Kidney epithelial cell (primary cell): ENCODE measurements at places on chromosomes 5 and 9.

DNA sequence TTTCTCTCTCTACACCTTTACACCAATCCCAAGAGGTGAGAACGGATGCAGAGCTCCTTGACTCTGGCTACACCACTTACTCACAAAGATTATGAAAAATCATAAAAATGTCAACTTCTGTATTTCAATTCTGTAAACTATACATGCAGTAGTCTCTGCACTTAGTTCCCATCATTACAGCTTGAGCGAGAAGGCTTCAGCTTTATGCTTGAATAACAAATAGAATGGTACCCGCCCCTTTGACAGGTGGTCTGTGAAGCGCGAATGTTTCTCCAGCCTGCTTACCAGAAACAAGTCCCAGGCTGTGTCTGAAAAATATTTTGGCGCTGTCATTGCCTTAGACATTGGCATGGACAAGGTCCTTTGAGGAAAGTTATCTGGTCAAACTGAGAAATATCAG is 562.4 kb upstream of the CLINT1 start:
- no peak for DNase-seq

DNA sequence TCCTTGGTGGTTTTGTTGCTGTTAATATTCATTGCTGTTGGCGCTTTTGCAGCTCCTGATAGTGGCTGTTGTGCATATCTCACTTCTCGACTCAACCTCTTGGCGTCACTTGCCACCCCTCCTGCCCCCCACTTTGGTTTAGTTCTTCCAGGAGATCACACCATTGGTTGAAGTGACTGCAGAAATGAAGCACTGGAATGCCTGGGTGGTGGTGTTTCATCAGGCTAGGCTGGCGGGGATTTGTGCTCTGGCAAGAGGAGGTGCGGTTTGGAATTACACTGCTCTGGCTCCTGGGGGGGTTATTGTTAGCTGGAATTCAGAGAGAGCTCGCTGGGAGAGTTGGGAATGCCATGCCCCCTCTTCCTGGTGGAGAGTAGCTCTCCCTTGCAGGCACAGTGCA is 11.5 kb downstream of the PRRC2B start:
- no peak for DNase-seq

DNA sequence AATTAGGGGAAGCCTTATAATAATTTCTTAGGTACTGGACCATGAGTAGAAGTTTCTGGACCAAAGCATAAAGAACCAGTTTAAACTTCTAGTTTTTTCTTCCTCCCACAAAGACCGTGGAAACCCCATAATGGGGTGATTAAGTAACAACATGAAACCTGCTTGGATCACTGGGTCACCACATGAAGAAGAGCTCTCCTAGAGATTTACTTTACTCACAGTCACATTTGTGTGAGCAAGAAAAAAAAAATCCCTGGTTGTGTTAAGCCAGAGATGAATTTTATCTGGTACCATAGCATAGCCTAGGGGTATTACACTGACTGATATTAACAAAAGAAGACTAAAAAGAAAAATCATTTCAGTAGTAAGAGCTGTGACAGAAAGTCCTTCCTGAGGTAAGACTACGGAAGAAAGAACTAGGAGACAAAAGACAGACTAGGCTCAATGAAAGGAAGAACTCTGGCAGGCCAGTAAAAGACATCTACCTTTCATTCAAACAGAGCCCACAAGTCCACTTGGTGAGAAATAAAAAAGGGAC is 15.2 kb downstream of the OTP start:
- DNase-seq = no peak

DNA sequence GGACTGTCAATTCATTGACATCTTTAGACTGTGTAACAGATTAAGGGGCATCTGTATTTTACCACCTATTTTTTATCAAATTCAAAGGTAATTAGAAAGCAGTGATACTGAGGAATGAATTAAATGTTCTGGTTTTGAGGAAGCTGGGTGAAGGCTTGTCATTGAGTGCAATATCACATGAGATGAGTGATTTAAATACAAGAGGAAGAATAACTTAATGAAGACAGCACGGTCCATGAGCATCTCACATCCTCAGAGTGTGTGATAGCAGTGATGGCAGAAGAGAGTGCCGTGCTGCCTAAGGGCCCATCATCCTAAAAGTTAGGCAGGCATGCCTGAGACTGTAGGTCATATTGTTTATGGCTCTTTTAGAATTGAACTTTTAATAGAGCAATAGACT is 263.3 kb downstream of the MAST4 start:
- DNase-seq = no peak

GRCh38 chr9:21507483-21507790 is 25.3 kb upstream of the IFNE start:
- no peak for DNase-seq

- DNase-seq = no peak
These were observed 107.3 kb upstream of the APC start for GRCh38 chr5:112630246-112631009.

DNA sequence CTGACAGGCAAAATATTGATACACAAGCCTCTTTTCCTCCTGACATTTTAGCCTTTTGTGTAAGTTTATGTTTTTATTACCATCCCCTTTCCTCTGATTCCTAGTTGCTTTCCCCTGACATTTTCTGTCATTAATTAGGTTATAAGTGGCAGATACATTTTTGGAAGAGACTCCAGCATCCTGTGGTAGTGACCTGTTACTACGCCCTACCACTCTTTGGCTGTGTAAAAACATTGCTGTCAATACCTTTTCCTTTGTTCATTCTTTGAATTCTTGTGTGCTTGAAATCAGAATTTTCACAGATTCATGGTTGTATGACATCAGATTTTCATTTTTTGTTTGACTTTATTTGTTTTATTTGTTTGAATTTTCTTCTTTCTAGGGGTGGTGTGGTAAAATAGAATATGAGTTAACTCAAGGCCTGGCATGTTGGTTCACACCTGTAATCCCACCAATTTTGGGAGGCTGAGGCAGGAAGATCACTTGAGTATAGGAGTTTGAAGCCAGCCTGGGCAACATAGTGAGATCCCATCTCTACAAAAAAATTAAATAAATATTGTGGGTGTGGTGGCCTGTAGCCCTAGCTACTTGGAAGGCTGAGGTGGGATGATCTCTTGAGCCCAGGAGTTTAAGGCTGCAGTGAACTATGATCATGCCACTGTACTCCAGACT is 43.4 kb downstream of the UBE2R2 start:
- DNase-seq = no peak

DNA sequence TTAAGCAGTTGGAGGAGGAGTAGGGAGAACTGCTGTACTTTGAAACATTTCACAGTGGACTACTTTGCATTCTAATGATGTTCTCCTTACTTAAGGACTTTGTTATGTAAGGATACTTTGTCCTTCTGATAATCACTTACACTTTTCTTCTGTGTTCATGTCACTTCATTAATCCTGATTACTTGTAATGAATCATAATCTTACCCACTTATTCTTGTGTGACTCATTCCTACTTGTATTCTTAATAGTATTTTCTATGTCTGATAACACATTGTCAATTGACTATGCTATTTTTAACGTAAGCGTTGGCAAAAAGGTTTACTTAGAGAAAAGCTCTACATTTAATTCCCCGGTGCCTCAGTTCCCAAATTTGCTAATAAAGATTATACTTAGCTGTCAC is 63.8 kb downstream of the GHR start:
- no peak for DNase-seq

GRCh38 chr5:94754824-94755223 is 136.4 kb downstream of the SLF1 start:
- DNase-seq = no peak

DNA sequence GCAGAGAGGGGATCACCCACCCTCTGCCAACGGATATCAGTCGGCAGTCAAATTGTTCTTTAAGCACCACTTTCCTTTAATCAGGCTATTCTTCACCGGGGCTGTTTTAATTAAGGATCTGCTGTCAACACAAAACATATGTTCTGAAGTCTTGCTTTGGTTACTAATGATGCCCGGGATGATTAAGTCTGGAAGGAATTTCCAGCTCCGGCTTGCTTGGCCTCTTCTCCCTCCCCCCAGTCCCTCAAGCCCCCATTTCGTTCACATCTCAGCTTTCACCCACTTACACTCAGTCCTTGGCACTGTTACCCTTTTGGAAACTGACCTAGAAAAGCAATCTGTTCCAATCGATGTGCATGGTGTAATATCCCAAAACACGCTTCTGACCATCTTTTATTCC is 74.7 kb downstream of the MSX2 start:
- no peak for DNase-seq

DNA sequence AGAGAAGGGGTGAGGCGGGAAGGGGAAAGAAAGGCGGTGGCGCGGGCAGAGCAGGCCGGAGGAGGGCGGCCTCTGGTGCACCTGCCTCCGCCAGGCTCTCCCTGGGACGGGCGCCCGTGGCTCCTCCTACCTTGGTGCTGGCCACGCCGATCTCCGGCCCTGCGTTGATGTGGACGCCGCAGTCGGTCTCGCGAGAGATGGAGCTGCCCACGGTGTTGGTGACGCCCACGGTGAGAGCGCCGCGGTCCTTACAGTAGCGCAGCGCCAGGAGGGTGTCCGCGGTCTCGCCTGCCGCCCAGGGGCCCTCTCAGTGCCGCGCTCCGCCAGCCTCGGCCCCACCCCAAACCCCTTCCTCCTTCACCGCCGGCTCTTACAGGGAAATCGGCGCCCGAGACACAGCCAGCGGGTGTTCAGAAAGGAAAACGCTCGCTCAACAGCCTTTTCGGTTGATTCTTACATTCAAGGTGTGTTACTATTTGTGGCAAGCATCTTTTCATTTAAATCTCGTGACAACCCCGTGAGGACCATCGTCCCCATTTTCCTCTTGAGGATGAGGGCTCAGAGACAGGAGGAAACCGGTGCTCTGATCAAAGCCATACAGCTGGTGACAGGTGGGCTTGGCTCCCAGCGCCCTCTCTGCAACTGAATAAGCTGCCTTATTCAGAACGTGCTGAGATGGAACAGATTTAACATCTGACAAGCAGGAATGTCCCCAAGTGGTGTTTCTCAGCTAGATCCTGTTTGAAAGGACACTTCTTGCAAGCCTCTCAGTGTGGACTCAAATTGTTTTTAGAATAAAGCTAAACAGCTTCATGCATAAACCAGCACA is 22.0 kb upstream of the MAPK9 start:
- no peak for DNase-seq

DNA sequence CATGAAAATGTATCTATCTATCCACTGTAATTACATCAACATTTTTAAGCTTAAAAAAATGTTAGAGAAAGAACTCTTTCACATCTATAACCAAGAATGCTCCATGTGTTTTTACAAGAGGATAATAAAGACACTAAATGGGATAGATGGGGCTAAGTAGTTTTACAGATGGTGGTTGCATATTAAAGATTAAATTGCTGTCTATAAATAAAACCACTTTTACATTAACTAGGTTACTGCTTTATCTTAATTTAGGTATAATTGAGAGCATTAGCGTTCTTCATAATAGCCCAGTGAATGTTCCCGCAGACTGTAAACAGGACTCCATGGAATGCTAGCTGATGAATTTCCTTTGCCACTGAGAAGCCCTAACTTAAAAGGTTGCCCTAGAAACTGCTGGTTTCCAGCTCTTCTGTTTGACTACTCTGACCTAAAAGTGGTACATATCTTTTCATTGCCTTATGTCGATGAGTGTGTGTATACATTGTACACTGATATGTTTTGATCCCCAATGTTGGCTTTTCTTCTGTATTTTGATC is 117.9 kb downstream of the SGCD start:
- DNase-seq = no peak

- DNase-seq = no peak
These were observed 31.2 kb downstream of the NANS start for GRCh38 chr9:98087420-98088354.

- no peak for DNase-seq
These were observed 129.4 kb upstream of the GPR151 start for GRCh38 chr5:146645342-146645741.

GRCh38 chr9:908536-909205 is 67.2 kb downstream of the DMRT1 start:
- no peak for DNase-seq

GRCh38 chr5:72441094-72441723 is 66.0 kb downstream of the ZNF366 start:
- no peak for DNase-seq

GRCh38 chr5:122112733-122113558 is 16.4 kb upstream of the ZNF474 start:
- no peak for DNase-seq

GRCh38 chr9:86487838-86488233 is 133.6 kb upstream of the TUT7 start:
- DNase-seq = no peak

GRCh38 chr5:151591144-151591819 is at the start of gene FAT2:
Gene FAT2 (minus strand): TSS chr5:151591331. CDS start chr5:151568931, 22,400 bp downstream.
- DNase-seq = no peak

DNA sequence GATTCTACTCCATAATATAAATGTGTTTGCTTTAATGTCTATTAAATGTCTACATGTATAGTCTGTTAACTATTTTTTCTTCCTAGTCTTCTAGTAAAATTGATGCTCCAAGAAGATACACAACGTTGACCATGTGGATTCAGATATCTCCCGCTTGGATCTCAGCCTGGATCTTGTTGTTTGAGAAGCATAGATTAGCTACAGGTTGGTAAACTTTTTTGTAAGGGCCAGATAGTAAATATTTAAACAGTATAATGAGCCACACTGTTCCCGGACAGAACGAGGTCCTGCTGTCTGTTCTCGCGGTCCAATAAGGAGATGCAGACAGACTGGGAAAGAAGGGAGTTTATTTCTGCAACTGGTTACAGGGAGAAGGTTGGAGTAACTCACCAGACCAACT is 86.2 kb upstream of the IL12B start:
- DNase-seq = no peak

- DNase-seq = no peak
These were observed 8.7 kb downstream of the PHYKPL start for GRCh38 chr5:178223828-178224335.

DNA sequence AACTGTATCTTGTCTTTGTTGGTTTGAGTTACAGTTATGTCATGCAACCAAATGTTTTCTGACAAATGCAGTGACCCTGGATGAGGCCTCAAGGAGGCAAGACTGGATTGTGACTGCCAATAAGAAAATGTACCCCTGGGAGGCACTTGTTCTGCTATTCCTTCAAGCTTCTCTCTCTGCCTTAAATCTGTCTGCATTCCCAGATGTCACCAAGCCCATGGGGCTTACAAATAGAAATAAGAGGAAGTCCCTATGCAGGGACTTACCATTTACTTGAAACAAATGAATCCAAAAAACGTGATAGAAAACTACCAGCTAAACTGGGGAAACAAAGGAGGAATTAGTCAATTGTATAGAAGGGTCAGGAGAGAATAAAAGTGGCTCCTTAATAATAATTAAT is 8.2 kb upstream of the PARP8 start:
- DNase-seq = no peak

DNA sequence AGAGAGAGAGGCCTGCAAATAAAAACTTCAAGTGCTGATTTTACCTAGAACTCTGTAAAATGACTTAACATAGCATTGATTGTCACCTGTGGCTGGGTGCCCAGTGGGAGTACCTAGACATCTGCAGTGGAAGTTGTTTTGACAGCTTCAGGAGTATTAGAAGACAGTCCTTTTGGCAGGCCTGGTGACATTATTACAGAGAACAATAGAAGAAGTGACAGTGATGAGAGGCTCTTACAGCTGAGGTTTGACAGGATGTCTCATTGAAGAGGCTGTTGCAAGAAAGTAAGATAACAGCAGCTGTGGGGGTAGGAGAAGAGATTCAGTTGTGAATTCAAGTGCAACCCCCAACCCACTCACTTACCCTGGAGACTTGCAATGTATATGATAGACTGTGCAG is 27.9 kb upstream of the MUSK start:
- DNase-seq = no peak
